SK-N-DZ (cell line): ENCODE measurements at places on chromosomes 2 and 18.

- no peak for DNase-seq
Observed at GRCh38 chr2:24448797-24449196, 42.3 kb upstream of the NCOA1 start.

GRCh38 chr18:76167845-76168621 lies 327.0 kb downstream of the ZNF516 start:
- DNase-seq = no peak

DNA sequence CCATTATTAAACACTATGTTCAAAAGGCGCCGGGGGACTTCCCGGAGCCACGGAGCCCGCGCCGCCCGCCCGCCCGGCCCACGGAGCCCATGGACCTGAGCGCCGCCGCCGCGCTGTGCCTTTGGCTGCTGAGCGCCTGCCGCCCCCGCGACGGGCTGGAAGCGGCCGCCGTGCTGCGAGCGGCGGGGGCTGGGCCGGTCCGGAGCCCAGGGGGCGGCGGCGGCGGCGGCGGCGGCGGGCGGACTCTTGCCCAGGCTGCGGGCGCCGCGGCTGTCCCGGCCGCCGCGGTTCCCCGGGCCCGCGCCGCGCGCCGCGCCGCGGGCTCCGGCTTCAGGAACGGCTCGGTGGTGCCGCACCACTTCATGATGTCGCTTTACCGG lies 197 bp downstream of the GDF7 start:
- DNase-seq = no peak

GRCh38 chr2:11220445-11220844 lies 65.2 kb downstream of the SLC66A3 start:
- no peak for DNase-seq

- no peak for DNase-seq
Observed at GRCh38 chr2:85516653-85517389, 22.1 kb upstream of the MAT2A start.
